ENCODE measurements at places on chromosomes 2 and 18. TPM values are rescaled to one million over a fixed set of nuclear protein-coding genes. Genes with fewer than 3 reads are reported as not detected.
A peak's percentile ranks its signal among the peaks of the same experiment; 100 is the strongest.

HDAC4 gene
- 15.5 TPM for total RNA-seq

DNA sequence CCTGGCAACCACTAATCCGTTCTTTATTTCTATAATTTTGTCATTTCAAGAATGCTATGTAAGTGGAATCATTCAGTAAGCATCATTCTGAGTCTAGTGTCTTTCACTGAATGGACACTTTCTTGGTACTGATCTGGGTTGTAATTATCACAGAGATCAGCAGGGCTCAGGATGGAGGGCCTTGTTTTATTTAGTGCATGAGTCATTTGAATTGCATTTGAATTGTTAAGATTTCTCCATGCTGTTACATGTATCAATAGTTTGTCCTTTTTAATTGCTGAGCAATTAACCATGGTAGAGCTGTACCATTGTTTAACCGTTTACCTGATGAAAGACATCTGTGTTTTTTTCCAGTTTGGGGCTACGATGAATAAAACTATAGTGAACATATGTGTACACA is 256.4 kb downstream of the THSD7B start:
- H3K4me3 ChIP-seq: no peak overlapping the region
- 0 out of 2 replicates have a peak, but pooled peaks cover 5% of the 10 kb centered on the region for H3K4me1 ChIP-seq
- H3K27ac ChIP-seq: no peak overlapping the region
- H3K27me3 ChIP-seq: no peaks in the 10 kb centered on the region
- no peak for DNase-seq

BOD1L2 gene
- not detected for total RNA-seq

CGREF1 gene
- 4.4 TPM for total RNA-seq

DNA sequence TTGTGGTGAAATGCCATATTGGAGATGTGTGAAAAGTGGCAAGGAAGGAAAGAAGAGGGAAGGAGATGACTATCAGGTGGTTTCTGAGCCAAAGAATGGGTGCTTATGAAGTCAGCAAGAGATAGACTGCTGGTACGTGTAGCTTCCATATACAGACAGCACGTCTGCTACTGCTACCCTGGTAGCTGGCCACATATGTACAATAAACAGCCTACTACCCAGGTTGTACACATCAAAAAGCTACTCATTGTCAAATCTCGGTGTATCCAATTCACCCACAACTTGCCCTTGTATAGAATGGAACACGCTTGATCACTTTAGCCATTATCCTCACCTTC is 761.8 kb downstream of the LRRTM4 start:
- no peaks in the 10 kb centered on the region for H3K36me3 ChIP-seq
- DNase-seq: no peak
- H3K4me1 ChIP-seq: no peaks in the 10 kb centered on the region
- H3K4me3 ChIP-seq: no peak overlapping the region
- no peaks in the 10 kb centered on the region for H3K27me3 ChIP-seq

SPEG gene
- total RNA-seq: 18.6 TPM

GRCh38 chr2:165141601-165142354 is 62.1 kb downstream of the SCN3A start:
- no peak overlapping the region for H3K27ac ChIP-seq
- no peaks in the 10 kb centered on the region for H3K36me3 ChIP-seq
- no peaks in the 10 kb centered on the region for H3K27me3 ChIP-seq
- no peaks in the 10 kb centered on the region for H3K4me1 ChIP-seq
- H3K4me3 ChIP-seq: no peak overlapping the region

DTYMK gene
- 68.4 TPM for total RNA-seq

GRCh38 chr18:3706279-3707097 is 256.5 kb downstream of the TGIF1 start:
- no peaks in the 10 kb centered on the region for H3K27me3 ChIP-seq
- H3K36me3 ChIP-seq: no peaks in the 10 kb centered on the region
- H3K27ac ChIP-seq: no peak overlapping the region
- peaks cover 11% of the 10 kb centered on the region for H3K4me1 ChIP-seq
- no peak for DNase-seq

DNA sequence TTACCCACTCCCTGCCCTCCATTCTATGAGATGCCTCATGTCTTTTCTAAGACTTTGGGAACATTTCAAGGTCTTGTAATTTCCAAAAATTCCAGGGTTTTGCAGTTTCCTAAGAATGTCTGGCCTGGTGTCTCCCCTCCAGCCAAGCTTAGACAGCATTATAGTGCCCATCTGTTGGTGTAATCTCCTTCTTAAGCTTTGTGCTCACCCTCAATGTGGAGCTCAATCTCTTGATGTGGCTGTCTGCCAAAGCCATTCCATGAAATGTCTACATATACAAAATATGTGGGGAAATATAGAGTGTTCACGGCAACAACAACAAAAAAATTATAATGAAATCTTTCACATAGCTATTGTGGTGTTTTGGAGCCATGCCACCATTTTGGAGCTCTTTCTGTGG is 558.4 kb downstream of the PIK3C3 start:
- no peaks in the 10 kb centered on the region for H3K36me3 ChIP-seq
- DNase-seq: no peak

- no peak overlapping the region for H3K4me3 ChIP-seq
- H3K36me3 ChIP-seq: no peaks in the 10 kb centered on the region
- H3K4me1 ChIP-seq: no peaks in the 10 kb centered on the region
- no peak overlapping the region for H3K27ac ChIP-seq
- no peaks in the 10 kb centered on the region for H3K27me3 ChIP-seq
- peak; percentile 8 for DNase-seq
These were observed 31.5 kb downstream of the ACVR1C start for GRCh38 chr2:157596992-157597681.

- no peak overlapping the region for H3K4me3 ChIP-seq
- H3K36me3 ChIP-seq: no peaks in the 10 kb centered on the region
- H3K27ac ChIP-seq: no peak overlapping the region
- DNase-seq: no peak
- no peaks in the 10 kb centered on the region for H3K27me3 ChIP-seq
These were observed 1.1 kb downstream of the EFHD1 start for GRCh38 chr2:232634206-232635150.

DNA sequence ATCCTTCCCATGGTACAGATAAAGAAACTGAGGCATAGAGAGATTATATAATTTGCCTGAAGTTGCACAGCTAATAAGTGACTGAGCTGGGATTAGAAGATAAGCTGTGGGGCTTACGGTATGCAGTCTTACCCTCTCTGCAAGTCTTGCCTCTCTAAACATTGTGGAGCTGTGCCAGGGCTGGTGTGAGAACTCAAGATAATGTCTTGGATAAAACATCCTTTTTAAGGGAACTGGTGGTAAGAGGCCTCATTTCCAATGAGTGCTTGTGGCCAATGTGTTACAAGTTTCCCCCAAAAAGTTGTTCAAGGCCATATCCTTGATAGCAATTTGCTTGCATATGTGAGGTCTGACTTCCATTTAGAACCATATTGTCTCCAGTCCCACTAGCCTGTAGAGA is 84.3 kb upstream of the ETAA1 start:
- DNase-seq: no peak
- H3K27ac ChIP-seq: no peak overlapping the region
- H3K4me1 ChIP-seq: 0 out of 2 replicates have a peak, but pooled peaks cover 3% of the 10 kb centered on the region
- H3K27me3 ChIP-seq: no peaks in the 10 kb centered on the region
- no peaks in the 10 kb centered on the region for H3K36me3 ChIP-seq
- H3K4me3 ChIP-seq: no peak overlapping the region

- H3K36me3 ChIP-seq: no peaks in the 10 kb centered on the region
- no peaks in the 10 kb centered on the region for H3K4me1 ChIP-seq
- H3K27me3 ChIP-seq: no peaks in the 10 kb centered on the region
- DNase-seq: no peak
- H3K27ac ChIP-seq: no peak overlapping the region
These were observed 547.0 kb upstream of the ACVR2A start for GRCh38 chr2:147297820-147298219.

DNA sequence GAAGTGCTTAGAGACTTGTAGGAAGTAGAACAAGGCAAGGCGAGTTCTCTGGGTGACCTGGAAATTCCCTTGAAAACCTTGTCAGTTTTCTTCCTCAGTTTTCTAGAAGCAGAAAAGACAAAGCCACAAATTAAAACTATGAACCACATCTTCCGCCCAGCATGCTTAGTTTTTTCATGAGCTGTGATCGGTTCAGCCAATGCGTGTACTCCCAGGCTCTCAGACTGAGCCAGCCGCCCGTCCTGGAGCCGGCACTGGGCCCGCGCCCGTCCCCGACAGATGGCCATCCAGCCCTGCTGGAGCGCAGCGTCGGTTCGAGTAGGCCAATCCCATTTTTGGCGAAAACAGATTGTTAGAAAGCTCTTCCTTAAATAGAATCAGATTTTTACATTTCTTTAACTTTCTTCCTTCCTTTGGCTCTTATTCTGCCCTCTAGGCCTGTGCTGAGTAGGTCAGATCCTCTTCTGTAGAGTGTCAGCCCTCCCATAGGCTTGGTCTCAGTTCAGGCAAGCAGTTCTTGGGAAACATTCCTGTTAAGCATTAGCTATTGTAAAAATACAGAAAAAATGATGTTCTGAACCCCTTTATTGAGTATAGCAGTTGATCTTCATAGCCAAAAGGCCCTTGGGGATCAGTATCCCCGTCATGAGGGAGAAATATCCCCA is 112.5 kb downstream of the NCK2 start:
- no peak for DNase-seq
- H3K4me1 ChIP-seq: peaks cover 32% of the 10 kb centered on the region
- H3K27me3 ChIP-seq: no peaks in the 10 kb centered on the region
- no peaks in the 10 kb centered on the region for H3K36me3 ChIP-seq
- no peak overlapping the region for H3K4me3 ChIP-seq

GRCh38 chr2:190910341-190911136 is 29.9 kb downstream of the GLS start:
- H3K27ac ChIP-seq: no peak overlapping the region
- H3K36me3 ChIP-seq: no peaks in the 10 kb centered on the region
- no peak overlapping the region for H3K4me3 ChIP-seq
- no peaks in the 10 kb centered on the region for H3K27me3 ChIP-seq
- H3K4me1 ChIP-seq: no peaks in the 10 kb centered on the region

CTLA4 gene
- not detected for total RNA-seq

DNA sequence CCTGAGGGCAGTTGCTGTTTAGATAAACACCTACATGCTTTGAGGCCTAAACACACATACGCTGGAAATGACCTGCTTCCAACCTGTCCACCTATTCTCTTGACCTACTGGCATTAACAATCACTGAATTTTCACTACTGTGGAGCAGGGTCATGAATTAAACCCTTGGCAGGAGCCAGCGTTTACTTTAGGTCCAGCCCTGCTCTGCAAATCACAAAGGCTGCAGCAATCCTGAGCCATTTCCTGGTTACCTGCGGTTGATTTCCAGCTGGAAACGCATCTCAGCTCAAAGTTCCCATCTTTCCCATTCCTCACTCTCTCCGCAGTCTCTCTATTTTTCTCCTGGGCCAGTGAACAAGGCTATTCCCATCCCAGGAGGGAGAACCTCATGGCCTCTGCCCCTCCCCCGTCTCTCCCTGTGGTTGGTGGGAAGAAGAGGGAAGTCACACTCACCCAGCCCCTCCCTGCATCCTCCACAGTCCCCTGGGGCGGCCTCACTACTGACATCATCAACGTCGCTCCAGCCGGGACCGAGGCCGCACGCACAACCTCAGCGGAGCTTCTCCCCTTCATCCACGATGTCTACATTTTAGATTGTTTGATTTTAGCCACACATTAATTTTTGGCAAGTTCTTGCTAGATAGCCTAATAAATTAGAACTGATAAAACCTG is 84.5 kb upstream of the SNTG2 start:
- no peaks in the 10 kb centered on the region for H3K27me3 ChIP-seq
- no peaks in the 10 kb centered on the region for H3K36me3 ChIP-seq
- DNase-seq: no peak
- H3K27ac ChIP-seq: no peak overlapping the region
- no peak overlapping the region for H3K4me3 ChIP-seq

- DNase-seq: no peak
- H3K4me1 ChIP-seq: no peaks in the 10 kb centered on the region
- no peaks in the 10 kb centered on the region for H3K27me3 ChIP-seq
- H3K36me3 ChIP-seq: no peaks in the 10 kb centered on the region
- H3K27ac ChIP-seq: no peak overlapping the region
- no peak overlapping the region for H3K4me3 ChIP-seq
These were observed 45.2 kb downstream of the GAREM1 start for GRCh38 chr18:32425466-32425865.

DNA sequence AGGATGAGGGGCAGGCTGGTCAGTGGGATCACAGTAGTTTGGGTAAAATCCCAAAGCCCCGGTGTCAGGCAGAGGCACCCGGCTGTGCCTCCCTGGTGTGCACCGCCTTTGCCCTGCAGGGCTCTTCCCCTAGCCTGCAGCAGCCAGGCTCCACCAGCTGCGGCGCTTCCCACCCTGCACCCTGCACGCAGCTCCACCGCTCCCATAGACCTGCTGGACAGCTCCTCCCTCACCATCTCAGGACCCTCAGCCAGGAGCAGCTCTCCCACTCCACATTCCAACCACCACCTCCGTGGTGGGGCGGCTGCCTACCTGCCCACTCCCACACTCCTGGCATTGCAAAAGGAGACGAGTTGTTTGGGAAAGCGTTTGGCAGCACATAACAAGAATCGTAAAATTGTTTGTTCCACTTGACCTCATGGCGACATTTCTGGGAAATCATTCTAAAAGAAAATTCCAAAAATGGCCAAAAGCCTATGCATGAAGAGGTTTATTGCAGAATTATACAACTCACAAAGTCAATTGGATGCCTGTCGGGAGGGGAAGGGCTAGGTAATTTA is 287.4 kb upstream of the HDAC4 start:
- DNase-seq: no peak
- no peaks in the 10 kb centered on the region for H3K4me1 ChIP-seq
- H3K27me3 ChIP-seq: no peaks in the 10 kb centered on the region
- no peaks in the 10 kb centered on the region for H3K36me3 ChIP-seq

GRCh38 chr2:1940679-1941078 is 196.4 kb upstream of the PXDN start:
- no peaks in the 10 kb centered on the region for H3K36me3 ChIP-seq
- H3K4me1 ChIP-seq: no peaks in the 10 kb centered on the region
- H3K4me3 ChIP-seq: no peak overlapping the region
- no peak overlapping the region for H3K27ac ChIP-seq
- no peaks in the 10 kb centered on the region for H3K27me3 ChIP-seq

GRCh38 chr2:30932870-30933269 is 125.6 kb upstream of the CAPN13 start:
- no peak overlapping the region for H3K27ac ChIP-seq
- no peaks in the 10 kb centered on the region for H3K4me1 ChIP-seq
- no peak overlapping the region for H3K4me3 ChIP-seq
- DNase-seq: no peak

NCKAP5 gene
- total RNA-seq: 3.8 TPM

SH3RF3 gene
- total RNA-seq: 1.1 TPM

GRCh38 chr2:181805228-181806038 is 86.1 kb upstream of the ITPRID2 start:
- H3K27me3 ChIP-seq: no peaks in the 10 kb centered on the region
- no peak overlapping the region for H3K4me3 ChIP-seq
- DNase-seq: no peak
- H3K27ac ChIP-seq: no peak overlapping the region
- peaks cover 5% of the 10 kb centered on the region for H3K4me1 ChIP-seq
- no peaks in the 10 kb centered on the region for H3K36me3 ChIP-seq

DNA sequence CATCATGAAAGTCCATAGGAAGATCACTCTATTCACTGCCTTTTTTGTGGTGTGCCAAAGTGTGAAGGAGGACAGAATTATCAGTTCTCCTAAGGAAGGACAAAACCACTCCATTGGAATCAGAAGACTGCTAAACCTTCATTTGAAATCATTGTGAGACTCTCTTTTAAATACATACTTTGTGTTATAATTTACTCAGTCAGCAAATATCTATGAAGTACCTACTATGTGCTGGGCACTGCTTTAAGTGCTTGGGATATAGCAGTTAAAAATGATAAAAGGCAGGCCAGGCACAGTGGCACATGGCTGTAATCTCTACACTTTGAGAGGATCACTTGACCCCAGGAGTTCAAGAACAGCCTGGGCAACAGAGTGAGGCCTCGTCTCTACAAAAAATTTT is 692.3 kb downstream of the DSC3 start:
- no peaks in the 10 kb centered on the region for H3K36me3 ChIP-seq
- no peak overlapping the region for H3K4me3 ChIP-seq
- no peak for DNase-seq

- DNase-seq: no peak
- H3K27ac ChIP-seq: no peak overlapping the region
- peaks cover 4% of the 10 kb centered on the region for H3K4me1 ChIP-seq
These were observed 32.6 kb upstream of the LPIN1 start for GRCh38 chr2:11713815-11714214.
